ENCODE measurements at places on chromosomes 7 and 10.

DNA sequence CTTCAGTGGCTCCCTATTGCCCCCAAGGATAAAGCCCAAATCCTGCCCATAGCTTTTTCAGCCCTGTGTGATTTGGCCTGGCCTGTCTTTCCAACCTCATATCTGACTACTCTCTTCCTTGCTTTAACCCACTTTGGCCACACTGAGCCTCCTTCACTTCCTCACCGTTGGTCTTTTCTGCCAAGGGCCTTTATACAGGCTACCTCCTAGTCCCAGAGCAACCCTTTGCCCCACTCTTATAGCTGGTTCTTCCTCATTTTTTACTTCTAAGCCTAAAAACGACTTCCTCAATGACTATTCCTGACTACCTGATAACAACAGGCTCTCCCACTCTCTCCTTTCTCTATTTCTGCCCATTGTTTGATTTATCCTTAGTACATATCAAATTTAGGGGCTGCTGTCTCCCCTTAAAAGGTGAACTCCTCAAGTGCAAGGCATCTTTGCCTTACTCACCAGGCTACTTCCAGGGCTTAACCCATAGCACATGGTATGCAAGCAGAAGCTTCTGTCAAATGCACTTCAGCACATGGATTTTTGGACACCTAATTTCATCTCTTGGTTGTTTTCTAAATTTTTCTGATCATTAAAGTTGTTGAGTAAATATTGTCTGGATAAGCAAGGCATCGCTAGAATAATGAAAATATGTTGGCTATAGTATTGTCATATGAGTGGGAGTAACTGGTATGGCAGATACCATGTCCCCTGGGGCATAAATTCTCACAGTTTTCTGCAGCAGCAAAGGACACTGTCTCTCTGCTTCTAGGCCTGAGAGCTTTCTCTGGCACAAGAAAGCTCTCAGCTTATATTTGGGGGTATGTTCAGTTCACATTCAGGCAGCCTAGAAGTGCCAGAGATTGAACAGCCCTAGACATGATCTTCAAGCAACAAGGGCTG, 201.5 kb upstream of the GPR26 start:
- DNase-seq: no peak

DNA sequence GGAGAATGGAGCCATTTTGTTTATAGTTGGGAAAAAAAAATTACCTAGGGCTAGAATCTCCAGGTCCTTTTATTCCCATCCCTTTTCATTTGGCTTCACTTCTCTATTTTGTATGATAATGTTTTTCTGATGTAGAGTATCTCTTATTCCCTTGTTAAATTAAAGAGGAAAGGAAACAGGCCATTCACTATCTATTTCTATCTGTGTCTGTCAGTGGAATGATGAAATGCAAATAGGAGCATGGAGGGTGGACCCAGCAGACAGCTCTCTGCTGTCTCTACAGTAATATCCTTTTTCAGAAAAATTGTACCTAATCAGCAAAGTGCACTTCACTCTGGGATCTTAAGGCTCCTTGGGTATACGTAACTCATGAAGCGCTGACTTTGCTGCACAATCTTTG, 136.0 kb downstream of the SRI start:
- no peak for DNase-seq

GRCh38 chr10:94878649-94879048, 59.8 kb upstream of the CYP2C9 start:
- no peak for DNase-seq

DNA sequence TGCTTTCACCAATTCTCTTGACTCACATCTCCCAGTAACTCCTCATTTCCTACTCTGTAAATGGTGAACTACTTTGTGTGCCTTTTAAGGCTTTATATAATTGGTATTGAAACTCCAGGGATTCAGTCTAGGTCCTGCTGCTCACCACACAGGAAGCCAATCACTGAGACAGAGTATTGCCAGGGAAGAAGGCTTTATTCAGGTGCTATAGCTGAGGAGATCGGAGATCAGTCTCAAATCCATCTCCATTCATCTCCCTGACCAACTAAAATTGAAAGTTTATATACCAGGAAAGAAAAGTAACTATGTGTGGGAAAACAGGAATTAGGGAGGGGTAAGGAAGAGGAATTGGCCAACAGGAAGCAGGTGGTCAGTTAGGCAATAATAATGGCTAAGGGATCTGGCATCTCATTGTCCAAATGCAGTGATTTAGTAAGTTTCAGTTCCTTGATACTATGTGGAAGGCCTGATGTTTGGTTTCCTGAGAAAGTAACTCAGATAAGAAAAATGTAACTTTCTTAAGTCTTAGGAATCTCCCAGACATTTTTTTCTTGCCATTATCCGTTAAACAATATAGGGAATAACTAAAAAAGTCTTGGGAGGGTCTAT, 10.2 kb upstream of the SDHAF3 start:
- no peak for DNase-seq
